ENCODE measurements at places on chromosomes 5 and 9.
A peak's percentile ranks its signal among the peaks of the same experiment; 100 is the strongest.

GRCh38 chr9:131275332-131276093, 797 bp downstream of the FAM78A start:
- no peak for DNase-seq

- DNase-seq = peak; percentile 15
Measured at GRCh38 chr5:112063856-112064255, 306.9 kb upstream of the NREP start.

DNA sequence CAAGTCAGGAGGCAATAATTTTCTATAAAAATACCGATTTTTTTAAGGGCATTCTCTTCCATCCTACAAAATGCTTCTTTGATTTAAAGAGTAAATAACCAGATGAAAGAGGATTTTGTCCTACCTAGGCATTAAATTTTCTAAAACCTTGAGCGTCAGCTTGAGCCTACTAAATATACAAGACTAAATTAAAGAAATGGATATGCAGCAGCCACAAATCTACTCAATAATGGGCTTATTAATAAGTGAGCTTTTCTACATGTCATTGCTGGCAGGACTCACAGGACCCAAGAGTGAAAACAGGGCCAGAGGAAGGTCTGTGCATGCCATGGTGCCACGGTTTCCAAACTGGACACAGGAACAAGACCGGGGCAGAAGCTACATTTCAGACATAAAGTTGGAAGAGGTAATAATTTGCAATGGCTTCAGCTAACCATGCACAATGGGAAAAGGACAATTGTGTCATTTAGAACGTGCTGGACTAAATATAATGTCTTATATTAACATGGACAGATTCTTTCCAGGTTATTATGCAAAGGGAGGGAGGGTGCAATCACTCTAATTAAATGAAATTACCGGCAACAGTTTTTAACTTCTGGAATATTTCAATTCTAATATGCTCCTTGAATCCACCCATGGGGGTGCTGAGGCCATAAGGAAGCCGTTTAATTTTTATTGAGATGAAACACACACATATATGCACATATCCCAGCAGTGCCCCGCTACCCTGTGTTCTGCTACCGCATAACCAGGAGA, 5.2 kb downstream of the WHRN start:
- no peak for DNase-seq

DNA sequence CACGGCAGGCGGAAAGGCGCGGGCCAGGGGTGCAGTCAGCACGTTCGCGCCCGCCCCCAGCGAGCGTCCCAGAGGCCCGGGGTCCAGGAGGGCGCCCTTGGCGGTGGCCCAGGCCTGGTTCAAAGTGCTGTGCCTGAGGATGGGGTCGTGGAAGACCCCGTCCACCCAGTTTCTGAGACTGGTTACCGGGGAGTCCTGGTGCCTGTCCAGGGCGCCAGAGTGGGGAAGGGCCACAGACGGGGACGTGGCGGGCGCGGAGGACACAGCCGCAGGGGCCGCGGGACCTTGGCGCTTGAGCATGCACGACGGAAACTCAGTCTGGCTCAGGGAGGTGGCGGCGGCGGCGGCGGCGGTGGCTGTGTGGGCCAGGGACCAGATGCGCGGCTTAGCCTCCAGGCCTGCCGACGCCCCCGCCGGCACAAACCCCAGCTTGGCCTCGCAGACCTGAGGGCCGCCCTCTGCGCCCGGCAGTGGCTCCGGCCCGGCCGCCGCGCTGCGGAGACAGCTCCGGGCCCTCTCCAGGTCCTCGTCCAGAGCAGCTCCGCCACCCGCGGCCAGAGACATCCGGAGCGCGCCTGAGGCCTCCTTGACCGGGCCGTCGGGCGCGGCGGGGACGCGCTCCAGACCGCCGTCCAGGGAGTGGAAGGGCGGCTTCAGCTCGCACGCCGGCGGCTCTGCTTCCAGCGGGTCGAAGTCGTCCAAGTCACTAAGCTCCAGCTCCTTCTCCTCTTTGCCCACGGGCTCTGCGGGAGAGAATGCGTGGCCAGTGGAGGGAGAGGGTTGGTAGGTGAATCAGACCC, 4.5 kb downstream of the IRX4 start:
- no peak for DNase-seq

DNA sequence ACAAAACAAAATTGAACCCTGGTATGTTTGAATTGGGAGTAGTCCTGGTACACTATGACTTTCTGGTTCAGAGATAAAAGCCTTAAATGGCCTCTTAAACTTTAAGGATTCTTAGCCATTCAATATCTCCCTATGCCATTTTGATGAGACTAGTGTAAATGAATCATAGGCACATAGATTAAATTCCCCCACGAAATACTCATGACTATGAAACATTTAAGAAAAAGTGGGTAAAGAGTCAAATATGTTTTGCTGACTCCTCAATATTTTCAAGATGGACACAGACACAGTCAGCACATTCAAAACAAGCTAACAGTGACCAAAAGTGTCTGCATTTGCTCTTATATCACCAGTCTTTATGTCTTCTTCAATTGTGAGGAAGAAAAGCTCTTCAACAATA, 278.3 kb downstream of the PDE4D start:
- no peak for DNase-seq

- no peak for DNase-seq
Measured at GRCh38 chr9:83662933-83663332, 40.0 kb downstream of the IDNK start.

DNA sequence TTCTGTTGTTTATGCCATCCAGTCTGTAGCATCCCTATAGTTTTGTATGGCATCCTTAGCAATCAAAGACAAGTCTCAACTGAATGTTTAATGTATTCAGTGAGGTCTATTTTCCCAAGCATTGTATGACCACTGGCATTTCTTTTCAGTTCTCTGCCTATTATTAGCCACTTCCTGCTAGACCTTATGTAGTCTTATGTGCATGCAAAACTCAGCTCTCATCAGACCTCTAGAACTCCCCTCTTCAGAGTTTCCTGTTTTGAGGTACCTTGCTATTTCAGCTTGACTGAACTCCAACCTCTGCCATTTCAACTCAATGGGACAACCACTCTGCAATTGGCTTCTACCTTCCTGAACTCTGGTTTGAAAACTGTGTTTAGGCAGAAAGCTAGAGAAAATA, 113.2 kb downstream of the SLC25A46 start:
- DNase-seq = no peak

GRCh38 chr9:134320868-134321471, 5.3 kb upstream of the RXRA start:
- no peak for DNase-seq

DNA sequence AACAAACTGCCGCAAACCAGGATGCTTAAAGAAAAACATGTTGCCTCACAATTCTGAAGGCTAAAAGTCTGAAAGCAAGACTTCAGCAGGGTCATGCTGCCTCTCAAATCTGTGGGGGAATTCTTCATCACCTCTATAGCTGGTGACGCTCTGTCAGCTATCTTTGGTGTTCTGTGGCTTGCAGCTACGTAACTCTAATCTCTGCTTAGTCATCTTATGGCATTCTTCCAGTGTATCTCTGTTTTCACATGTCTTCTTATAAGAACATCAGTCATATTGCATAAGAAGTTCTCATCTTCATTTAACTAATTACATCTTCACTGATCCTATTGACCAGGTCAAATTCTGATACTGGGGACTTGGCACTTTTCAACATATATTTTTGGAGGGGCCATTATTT, 243.0 kb downstream of the CDH10 start:
- DNase-seq = no peak

DNA sequence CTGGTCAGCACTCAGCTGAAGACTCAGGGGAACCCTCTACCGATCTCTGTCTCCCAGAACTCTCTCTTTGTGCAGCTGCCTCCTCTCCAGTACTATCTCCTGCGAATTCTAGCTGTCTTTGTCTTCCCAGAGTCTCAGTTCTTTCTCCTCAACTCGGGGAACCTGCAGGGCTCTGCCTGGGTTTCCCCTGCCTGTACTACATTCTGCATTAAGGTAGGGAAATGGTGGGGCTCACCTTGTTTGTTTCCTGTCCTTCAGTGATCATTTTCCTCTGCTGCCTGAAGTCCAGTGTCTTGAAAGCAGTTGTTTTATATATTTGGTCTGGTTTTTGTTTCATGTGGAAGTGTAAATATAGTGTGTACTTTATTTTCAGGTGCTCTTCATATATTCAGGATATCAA, 43.1 kb upstream of the IGFBPL1 start:
- no peak for DNase-seq

DNA sequence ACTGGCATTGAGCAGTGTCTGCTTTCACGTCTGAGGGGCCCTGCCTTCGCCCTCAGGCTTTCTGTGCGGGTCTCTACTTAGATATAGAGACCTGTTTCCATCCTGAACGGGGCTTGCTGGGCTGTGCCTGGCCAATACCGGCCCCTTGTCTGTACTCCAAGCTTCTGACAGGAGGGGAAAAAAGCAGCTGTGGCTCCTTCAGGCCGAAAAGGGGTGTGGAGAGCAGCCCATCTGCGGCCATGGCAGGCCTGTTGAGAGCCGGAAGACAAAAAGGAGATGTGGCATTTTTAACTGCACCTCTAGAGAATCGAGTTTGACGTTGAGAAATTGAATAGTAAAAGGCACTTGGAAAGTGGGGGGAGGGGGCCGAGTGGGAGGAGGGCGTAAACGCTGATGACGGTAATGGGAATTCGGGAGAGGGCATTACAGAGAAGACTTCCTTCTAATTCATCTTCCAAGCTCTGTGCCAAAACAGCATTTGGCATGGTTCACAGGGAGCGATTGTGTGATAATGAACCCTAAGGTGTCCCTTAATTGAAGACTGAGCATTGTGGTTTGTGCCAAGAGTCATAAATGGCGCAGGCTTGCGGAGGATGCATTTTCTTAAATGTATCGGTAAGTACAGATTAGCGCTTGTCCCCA, 25.1 kb upstream of the PRDM12 start:
- DNase-seq = no peak

- DNase-seq = no peak
Measured at GRCh38 chr9:28799876-28800275, 1226.6 kb upstream of the C9orf72 start.

- no peak for DNase-seq
Measured at GRCh38 chr5:56147659-56148230, 85.4 kb downstream of the ANKRD55 start.

DNA sequence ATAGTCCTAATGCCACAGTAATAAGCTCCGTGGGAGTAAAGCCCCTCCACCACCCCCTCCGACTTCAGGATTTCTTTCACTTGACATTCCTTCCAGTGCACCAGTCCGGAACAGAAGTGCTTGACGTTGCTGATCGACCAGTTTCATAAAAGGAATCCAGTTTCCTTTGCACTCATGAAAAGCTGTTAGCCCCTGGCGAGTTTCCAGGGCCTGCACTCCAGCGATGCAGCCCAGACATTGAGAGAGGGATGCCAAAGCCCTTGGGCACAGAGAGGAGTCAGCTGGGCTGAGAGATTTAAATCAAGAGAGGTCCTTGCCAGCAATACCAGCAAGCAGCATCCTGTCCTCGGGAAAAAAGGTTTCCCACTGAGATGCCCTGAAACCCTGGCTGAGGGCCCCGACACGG, 170.1 kb downstream of the GABBR2 start:
- DNase-seq = peak; percentile 98

GRCh38 chr9:98410185-98410697, 154.8 kb upstream of the TBC1D2 start:
- DNase-seq = peak; percentile 81

DNA sequence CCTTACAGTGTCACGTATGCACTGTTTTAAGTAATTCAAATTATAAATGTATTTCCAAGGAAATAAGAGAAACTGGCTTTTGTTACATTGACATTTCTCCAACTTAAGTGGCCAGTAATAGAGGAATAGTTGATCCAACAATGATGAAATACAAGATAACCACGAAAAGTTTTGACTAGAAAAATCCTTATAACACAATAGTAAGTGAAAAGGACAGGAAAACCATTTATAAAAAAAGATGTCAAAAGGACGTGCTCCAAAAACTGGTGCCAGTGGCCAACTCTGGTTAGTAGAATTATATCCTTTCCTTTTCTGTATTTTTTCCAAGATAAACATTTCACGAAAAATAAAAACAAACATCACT, 210.9 kb downstream of the GAPVD1 start:
- DNase-seq = no peak

GRCh38 chr5:7881091-7881490, 12.1 kb downstream of the MTRR start:
- no peak for DNase-seq
